IPS DF 19.7 (cell line): ENCODE measurements at places on chromosomes 2 and 18.

DNA sequence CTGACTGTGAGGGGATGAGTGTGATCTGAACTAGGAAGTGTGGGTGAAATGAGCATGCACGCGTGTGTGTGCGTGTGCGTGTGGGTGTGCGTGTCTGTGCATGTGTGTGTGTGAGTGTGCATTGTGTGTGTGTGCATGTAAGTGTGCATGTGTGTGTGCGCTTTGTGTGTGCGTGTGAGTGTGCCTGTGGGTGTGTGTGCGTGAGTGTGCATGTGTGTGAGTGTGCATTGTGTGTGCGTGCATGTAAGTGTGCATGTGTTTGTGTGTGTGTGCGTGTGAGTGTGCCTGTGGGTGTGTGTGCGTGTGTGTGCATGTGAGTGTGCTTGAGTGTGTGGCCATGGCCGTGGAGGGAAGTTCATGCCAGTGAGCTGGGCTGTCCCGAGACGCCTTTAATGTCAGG is 76.3 kb downstream of the RTP5 start:
- DNase-seq: no peak

DNA sequence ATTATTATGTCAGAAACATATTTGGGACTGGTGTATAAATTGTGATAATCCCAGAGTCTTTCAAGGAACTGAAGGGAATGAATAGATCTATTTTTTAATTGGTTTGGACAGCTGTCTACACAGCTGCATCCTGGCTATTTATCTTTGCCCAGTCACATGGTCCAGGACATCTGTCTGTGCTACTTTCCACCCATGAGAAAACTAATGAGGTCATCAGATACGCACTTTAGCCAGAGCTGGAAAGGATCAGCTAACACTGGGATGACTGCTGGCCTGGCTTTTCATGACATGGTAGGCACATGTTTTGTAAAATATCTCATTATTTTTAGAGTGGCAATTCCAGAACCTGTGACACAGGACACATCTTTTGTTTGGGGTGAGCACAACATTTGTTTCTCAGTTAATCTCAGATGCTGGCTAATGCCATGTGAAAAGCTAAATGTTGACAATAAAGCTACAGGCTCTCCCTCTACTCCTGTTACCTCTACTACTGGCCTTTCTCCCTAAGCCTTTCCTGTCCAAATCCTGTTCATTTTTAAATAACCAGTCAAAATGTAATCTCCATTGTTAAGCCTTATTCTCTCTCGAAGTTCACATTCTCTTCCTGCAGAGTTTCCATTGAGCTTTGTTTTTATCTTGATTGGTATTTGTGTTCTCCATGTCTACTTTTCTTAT is 500.7 kb downstream of the RIT2 start:
- DNase-seq: no peak

- no peak for DNase-seq
Measured at GRCh38 chr2:233853353-233853752, 982 bp downstream of the HJURP start.

- DNase-seq: no peak
Measured at GRCh38 chr2:38794235-38794946, 16.4 kb downstream of the GEMIN6 start.

DNA sequence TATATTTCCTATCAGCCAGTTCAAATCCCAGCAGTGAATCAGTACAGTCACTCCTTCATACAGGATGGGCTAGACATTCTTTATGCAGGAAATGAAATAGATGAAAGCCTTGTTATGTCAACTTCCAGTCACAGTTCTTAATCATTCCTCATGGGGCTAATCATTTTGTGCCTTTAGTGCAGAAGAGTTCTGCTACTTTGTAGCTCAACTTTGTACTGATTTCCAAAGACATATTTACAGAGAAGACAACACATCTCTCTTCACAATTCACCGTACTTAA is 593.9 kb upstream of the NETO1 start:
- no peak for DNase-seq

DNA sequence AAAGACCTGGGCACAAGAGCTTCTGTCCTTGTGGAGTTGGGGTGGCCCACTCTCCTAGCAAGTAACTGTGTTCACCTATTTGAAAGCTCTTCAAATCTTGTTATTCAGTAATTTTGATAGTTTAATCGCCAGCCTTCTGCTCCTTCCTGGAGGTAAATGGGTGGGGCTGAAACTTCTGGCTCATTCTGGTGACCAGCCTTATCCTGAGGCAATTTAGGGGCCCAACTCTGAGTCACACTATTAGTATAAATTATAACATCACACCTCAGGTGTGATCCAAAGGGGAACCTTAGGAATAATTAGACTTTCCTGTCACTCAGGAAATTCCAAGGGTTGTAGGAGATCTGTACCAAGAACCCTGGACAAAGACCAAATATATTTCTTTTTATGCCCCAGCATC is 255.8 kb upstream of the RGPD4 start:
- DNase-seq: no peak

- peak; percentile 92 for DNase-seq
Measured at GRCh38 chr2:207710814-207711740, at the start of gene CCNYL1. CCNYL1 (plus strand) TSS chr2:207711640; CDS start chr2:207711897, 257 bp downstream.

DNA sequence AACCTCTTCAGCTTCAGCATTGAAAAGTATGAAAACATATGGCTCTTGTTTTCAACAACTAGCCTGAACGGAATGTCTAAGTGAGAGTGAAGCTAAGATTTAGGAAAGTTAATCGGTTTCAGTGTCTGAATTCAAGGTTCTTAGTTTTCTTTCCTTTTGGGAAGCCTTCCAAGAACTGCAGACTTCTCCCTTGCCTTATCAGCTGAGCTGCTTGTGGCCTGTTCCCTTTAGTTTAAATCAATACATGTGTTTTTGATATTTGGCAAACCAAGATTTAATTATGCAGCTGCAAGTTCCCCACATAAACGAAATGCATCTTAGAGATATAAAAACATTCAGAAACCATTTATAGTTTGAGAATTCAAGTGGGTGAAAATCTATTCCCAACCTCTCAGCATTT is 274.3 kb upstream of the NRP2 start:
- DNase-seq: no peak

- DNase-seq: no peak
Measured at GRCh38 chr18:9726936-9727335, 18.8 kb downstream of the RAB31 start.

- DNase-seq: no peak
Measured at GRCh38 chr2:112891385-112891831, 19.6 kb upstream of the IL37 start.

- no peak for DNase-seq
Measured at GRCh38 chr2:120751553-120751952, 15.9 kb downstream of the GLI2 start.

- no peak for DNase-seq
Measured at GRCh38 chr2:53315149-53315548, 452.5 kb upstream of the CHAC2 start.

- DNase-seq: no peak
Measured at GRCh38 chr18:26405190-26405801, 143.1 kb downstream of the KCTD1 start.

DNA sequence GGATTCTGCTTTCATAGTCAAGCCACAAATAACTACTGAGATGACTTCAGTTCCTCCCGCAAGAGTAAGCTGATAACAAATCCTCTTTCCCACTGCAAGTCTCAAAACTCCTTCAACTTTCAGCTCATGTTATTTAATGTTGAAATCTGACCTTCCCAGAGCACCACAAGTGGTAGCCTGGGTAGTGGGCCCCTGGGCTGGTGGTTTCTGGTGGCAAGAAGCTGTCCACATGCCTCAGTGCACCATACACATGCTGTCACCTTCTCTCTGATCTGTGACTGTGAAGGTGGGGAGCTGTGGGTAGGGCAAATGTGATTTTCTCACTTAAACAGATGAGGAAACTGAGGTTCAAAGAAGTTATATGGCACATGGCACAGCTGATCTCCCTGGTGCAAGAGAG is 246.1 kb upstream of the EPAS1 start:
- no peak for DNase-seq

- DNase-seq: no peak
Measured at GRCh38 chr18:79507546-79508480, 112.1 kb downstream of the NFATC1 start.

DNA sequence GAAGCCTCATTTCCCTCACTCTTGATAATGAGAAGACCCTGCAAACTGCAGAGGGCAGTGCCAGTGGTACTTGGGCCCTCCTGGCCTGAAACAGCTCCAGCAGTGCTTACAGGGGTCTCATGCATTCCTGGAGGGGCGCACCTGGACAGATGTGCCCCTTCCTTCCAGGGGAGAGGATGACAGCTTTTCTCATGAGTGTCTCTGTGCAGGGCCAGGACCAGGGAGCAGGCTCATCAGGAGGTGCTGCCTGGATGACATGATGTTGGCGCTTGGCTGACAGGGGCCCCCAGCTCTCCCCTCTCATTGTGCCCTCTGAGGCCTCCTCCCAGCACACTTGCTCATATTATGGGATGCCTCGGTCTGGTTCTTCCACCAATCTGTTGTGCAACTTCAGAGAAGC is 95.1 kb upstream of the MYCN start:
- DNase-seq: no peak

GRCh38 chr2:220503431-220503830 is 876.0 kb downstream of the SLC4A3 start:
- DNase-seq: no peak

DNA sequence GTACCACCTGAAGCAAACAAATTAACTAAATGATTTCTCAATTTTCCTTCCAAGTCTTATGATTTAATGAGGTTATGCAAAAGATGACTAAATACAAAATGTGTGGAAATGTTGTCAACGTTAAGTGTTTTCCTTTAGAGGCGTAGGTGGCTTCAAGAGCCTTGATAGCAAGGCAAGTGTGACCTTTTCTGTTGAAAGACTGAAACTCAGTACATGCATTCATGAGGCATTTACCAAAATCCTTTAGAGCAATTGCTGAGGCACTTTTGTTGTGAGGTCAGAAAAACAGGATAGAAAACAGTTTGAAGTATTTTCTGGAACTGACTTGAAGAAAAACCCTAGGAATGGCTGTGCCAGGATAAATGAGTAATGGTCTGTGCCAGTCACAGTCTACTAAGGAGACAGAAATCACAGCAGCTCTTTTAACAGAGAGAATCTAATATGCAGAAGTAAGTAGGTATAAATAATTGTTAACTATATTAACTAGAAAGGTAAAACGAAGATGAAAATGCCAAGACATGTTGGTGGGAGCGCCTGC is 326.5 kb upstream of the CDH20 start:
- DNase-seq: no peak

GRCh38 chr2:198788676-198789075 is 669.1 kb downstream of the SATB2 start:
- DNase-seq: peak; percentile 60

DNA sequence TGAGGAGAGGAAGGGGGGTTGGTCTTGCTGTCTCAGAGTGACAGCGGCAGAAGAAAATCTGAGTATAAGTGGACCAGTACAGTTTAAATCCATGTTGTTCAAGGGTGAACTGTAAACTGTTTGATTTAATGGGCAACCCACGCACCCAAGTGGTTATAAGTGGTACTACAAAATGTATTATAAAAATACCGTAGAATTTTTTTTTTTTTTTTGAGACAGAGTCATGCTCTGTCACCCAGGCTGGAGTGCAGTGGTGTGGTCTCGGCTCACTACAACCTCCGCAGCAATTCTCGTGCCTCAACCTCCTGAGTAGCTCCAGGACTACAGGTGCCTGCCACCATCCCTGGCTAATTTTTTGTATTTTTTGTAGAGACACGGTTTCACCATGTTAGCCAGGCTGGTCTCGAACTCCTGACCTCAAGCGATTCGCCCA is 2.1 kb upstream of the CHCHD5 start:
- no peak for DNase-seq

- DNase-seq: no peak
Measured at GRCh38 chr2:234869969-234870368, 81.8 kb upstream of the SH3BP4 start.

GRCh38 chr18:24446953-24447538 is 13.4 kb upstream of the HRH4 start:
- no peak for DNase-seq

- DNase-seq: no peak
Measured at GRCh38 chr2:120820263-120820952, 84.7 kb downstream of the GLI2 start.

DNA sequence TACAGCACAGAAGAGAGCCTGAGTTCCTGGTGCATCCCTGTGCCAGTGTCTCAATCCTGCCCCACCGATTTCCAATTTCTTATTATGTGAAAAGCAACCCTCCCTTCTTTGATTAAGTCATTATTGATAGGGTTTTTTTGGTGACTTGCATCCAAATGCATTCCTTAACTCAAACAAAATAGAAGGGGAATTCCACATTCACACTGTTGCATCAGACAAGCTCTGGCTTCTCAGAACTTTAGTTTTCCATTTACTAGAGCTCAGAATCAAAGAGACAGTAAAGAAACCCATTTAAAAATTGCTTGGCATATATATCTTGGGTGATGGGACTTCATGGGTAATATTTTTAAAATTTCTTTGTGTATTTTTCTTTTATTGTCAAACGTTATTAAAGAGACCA is 13.8 kb upstream of the TMEM200C start:
- DNase-seq: no peak

DNA sequence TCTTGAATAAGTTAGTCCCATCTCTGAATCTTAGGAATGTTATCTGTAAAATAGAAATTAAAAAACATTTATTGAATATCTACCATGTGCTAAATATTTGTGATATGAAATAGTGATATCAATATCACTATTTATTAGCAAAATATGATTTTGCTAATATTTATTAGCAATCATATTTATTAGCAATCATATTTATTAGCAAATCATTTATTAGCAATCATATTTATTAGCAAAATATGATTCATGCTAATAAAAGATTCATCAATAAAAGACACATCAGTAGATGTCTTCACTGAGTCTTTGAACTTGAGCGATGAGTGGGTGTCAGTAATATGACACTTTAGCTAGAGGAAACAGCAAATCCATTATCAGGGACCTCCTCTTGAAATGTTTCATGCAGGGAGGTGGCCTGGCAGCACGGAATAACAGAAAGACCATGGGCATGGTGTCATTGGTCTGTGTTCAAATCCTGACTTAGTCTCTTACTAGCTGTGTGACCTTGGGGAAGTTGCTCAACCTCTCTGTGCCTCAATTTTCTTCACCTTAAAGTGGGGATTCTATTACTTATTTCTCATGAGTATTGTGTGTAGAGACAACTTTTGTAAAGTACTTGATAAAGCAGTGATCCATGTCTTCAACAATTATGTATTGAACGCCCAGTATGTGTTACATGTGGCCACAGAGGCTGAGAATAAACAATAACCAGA is 456.2 kb upstream of the MEX3C start:
- DNase-seq: no peak

GRCh38 chr2:226892729-226893128 is 56.9 kb downstream of the RHBDD1 start:
- no peak for DNase-seq

DNA sequence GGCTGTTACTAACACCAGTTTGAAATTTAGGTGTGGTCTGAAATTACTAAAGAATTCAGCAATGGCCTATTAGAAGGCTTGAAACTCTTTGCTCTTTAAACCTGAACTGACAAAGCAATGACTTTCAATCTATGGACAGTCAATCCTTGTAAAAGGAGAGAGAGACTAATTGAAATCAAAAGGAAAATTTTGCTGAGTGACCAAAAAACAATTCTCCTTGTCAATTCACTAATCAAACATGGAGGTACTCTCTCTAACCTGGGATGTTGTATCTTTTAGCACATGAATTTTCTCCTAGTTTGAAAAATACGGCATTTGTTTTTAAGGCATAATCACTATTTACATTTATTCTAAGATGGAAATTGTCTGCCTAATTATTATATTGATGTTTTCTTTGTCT is 49.6 kb upstream of the ATIC start:
- no peak for DNase-seq

- DNase-seq: no peak
Measured at GRCh38 chr18:1627494-1627893, 722.8 kb downstream of the ADCYAP1 start.

- no peak for DNase-seq
Measured at GRCh38 chr2:131488306-131489205, 3.6 kb downstream of the MZT2A start.

- no peak for DNase-seq
Measured at GRCh38 chr2:71932780-71933466, 214.7 kb downstream of the CYP26B1 start.
